CD8-positive, alpha-beta memory T cell (primary cell): ENCODE measurements at places on chromosomes 7 and 10.

GRCh38 chr7:80187279-80187678 is 52.6 kb downstream of the GNAI1 start:
- no peak for DNase-seq

DNA sequence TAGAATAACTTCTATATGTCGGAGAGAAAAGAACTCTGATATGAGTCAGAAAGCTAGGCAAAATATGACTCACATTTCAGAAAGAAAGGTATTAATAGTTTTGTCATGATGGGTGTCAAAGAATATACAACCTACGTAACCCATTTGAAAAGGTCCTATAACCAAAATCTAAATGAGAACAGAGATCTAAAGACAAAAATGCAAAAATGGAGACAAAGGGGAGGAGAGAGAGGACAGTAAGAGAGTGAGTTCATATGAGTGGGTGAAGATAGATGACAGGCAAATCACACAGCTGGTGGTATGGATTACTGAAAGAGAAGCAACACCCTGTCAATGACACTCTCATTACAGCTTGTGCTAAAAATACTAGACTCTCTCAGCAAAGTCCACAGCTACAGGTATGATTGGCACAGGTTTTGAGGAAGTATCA is 25.6 kb downstream of the ANKMY2 start:
- no peak for DNase-seq

DNA sequence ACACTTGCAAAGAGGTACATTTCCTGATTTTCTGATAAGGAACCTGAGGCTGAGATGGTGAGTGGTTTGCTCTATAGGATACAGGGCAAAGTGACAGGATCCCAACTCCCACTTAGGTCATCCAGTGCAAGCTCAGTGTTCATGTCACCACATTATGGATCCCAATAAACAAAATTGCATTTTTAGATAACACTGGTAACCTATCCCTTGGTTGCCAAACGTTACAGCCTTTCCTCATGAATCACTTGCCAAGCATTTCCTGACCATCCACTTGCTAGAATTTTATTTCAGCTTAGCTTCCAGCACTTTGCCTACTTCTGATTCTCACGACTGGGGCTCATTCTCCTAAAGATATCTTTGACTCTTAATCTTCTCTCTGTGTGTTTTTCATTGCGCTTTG is 131.4 kb upstream of the ODAD2 start:
- DNase-seq, result no peak

- no peak for DNase-seq
Observed at GRCh38 chr7:29285444-29285793, 90.8 kb downstream of the CHN2 start.

DNA sequence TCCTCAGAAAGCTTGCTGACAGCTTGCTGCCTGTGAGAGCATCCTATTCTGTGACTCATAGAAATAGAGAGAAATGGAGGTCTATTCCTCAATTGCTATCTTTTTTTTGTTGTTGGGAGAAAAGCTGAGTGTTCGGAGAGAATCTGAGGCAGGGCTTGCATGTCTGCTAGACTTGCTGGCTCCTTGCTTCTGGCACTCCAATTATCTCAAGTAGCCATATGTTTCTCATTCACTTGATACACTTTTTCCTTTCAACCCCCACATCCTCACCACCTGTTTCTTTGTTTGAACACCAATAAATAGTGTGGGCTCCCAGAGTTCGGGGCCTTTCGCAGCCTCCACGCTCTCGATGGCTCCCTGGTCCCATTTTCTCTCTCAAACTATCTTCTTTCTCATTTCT is 172.2 kb downstream of the SH2D4B start:
- DNase-seq, result no peak

- DNase-seq, result no peak
Observed at GRCh38 chr10:62726638-62727037, 77.9 kb upstream of the ADO start.

DNA sequence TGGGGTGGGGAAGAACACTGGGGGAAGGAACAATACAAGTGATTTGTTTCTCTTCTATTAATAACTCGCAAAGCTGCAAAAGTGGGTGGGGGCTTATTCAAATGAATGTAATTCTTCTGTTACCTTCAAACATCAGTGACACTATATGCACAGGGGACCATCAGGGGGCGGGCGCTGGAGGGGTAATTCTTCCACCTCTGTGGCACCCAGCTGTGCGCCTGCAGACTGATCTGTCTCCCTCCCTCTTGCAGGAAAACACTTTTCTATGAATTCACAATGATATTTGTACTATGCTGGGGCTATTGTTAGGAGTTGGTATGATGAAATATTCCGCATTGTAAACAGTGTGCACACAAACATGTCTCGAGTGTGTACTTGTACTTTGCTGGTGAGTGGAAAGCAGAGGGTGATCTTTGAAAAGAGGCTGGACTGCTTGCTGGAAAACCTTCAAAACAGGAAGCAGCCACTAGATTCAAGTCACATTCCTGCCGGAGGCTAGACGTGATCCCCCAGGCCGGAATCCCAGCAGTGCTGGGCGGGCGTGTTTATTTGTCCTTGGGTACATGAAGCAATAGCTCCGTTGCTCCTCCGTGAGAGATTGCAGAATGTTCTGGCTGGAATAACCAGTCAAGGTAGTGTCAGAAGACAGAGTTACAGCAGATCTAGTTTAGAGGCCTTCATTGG is 15.8 kb upstream of the BNIP3 start:
- DNase-seq, result no peak

- DNase-seq, result no peak
Observed at GRCh38 chr10:119203006-119203405, 4.4 kb upstream of the GRK5 start.

GRCh38 chr10:6713120-6713519 is 133.0 kb upstream of the PRKCQ start:
- DNase-seq, result no peak

GRCh38 chr7:22183522-22184280 is 173.3 kb downstream of the RAPGEF5 start:
- no peak for DNase-seq

DNA sequence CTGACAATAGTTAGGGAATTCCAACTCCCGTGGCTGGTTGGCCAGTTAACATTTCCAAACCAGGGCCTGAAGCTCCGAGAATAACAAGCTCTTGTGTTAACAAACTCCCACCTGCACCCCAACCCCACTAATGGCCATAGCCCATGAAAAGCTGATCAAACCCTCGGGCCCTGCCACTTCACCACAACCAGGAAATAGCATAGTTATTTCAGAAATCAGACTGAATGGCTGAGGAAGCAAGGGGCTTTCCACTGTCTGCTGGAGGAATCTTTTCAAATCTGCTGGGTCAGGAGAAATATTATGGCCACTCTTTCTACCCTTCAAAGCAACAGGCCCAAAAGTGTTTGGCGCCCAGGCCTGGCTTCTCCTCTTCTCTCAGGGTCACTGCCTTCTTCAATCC is 145.6 kb downstream of the GLCCI1 start:
- DNase-seq, result no peak

DNA sequence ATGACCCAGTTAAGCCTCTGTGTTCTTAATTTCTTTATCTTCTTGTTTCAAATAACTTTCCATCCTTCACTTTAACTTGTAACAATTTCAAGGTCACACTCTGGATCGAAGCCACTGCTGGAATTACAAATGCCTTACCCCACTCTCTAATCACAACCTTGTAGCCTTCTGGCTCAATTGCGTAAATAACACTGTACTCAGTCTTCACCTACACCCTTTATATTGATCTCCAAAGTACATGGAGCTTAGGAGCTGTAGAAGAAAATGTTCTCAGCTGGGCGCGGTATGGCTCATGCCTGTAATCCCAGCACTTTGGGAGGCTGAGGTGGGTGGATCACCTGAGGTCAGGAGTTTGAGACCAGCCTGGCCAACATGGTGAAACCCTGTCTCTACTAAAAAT is 164.3 kb upstream of the NPSR1 start:
- DNase-seq, result no peak

GRCh38 chr7:152869677-152870051 is 110.1 kb downstream of the ACTR3B start:
- no peak for DNase-seq

DNA sequence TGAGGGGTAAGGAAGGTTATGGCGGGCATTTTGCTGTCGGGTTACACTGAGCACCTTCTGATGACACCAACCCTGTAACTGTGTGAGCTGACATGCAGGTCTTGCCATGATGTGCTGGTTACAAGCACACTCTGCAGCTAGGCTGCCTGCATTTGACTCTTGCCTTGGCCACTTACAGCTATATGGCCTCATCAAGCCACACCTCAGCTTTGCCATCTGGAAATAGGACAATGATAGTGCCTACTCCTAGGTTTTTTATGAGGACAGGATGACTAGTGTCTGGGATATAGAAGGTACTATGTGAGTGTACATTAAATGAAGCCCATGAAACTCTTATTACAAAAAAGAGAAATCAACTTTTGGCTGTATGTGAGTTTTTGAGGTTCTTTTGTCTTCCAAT is 58.0 kb downstream of the AKR1B1 start:
- DNase-seq, result no peak

- DNase-seq, result no peak
Observed at GRCh38 chr7:22008087-22008486, 62.4 kb upstream of the CDCA7L start.
